ENCODE measurements at places on chromosomes 4 and X.

DNA sequence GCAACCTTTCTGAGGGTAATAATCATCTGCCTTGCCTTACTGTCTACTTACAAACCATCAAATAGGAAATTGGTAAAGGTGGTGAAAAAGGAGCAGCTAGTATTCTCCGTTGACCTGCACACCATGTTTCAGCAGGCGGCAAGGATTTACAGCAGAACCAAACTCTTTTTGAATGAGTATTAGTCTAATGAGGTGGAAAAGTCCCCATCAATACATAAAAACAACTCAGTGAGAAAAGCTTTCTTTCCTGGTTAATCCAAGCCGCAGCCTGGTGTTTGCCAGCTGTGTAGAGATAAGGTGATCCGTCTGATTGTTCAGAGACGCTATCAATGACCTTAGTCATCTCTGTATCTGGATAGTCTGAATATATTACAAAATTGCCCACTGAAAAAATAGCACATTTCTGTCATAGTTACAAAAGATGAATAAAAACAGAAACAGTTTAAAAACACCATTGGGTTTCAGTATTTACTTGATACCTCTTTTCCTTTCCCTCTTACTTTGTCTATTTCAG is 110.4 kb upstream of the TBC1D9 start:
- DNase-seq = no peak

DNA sequence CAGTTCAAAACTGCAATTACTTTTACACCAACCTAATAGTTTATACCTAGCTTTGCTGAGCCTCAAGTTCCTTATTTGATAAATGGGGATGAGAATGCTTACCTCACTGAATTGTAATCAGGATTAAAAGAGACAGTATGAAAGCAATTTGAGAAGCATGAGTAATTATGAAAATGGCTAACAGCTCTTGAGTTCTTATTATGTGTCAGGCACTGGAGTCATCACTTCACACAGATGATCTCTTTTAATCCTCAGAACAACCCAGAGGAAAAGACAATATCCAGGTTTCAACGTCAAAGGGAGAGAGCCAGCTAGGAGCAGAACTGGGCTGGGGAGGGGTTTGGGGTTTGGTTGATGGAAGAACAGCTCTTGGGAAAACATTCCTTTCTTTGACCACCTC is 221.0 kb upstream of the NWD2 start:
- no peak for DNase-seq

DNA sequence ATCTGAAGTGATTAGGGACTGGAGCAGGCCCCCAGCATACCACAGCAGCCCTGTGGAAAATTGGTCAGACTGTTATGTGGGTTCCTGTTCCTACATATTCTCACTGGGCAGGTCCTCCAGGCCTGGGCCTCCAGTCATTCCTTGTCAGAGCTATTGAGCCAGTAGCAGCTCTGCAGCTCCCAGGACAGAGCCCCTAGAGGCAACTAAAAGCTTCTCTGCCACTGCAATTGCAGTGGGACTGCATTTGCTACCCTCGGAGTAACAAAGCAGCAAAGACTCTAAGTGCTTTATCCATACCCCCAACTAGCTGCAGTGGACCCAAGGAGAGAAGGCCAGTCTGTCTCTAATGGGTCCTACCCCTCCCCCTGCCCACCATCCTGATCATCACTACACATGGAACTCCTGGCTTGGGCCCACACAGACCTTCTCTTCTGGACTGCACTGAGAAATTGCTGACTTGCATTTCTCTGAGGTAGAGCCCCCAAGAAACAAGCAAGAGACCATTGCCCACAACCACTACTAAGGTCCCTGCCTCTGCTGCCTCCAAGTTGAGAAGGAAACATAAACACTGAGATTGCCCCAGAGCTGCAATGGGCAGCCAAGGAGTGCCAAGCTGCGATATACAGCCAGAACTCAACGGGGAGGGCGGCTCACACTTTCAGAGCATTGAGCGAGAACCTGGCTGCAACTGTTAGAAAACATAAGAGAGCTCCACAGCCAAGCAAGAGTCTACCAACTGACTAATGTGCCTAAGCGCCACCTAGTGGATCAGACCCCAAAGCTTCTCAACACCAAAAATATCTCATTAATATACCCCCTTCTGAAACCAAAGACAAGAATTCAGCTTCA is 738.7 kb upstream of the NDST4 start:
- peak; percentile 35 for DNase-seq

- no peak for DNase-seq
Measured at GRCh38 chr4:7620086-7620813, 185.5 kb upstream of the PSAPL1 start.

DNA sequence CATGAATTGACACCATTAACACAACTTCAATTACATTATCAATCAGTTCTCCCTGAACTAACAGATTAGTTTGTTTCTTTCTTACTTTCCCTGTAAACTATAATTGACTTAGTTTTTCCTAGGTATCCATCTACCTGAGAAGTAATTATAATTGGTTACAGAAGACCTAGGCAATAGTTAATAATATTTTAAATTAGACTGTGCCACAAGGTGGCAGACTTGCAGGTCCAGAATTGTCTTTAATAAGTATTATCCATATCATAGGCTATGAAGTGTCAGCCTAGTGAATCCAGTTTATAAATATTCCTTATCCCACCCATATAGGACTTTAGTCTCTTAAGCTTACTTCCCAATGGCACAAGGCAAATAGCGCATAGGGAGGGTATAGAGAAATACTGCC is 48.9 kb upstream of the FAM47B start:
- DNase-seq = no peak

DNA sequence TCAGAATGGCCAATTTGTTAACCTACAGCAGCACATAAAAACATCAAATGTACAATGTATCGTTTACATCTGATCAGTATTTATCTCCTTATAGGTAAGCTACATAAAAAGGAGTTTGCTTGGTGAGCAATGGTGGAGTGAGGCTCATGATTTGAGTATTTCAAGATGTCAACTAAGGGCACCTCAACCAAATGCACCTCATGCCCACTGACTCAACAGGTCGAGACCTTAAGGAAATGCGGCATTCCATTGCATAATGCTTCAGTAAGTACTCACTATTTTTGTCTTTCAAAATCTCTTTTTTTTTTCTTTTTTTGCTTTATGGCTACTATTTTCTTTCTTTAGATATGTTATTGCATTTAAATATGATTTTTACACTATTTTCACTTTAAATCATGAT is 181.0 kb upstream of the TLL1 start:
- DNase-seq = no peak

GRCh38 chr4:2887343-2887742 is 43.7 kb downstream of the ADD1 start:
- DNase-seq = no peak

GRCh38 chrX:129825746-129826505 is 17.8 kb downstream of the ZDHHC9 start:
- no peak for DNase-seq

GRCh38 chrX:44314808-44315207 is 28.7 kb downstream of the EFHC2 start:
- no peak for DNase-seq

DNA sequence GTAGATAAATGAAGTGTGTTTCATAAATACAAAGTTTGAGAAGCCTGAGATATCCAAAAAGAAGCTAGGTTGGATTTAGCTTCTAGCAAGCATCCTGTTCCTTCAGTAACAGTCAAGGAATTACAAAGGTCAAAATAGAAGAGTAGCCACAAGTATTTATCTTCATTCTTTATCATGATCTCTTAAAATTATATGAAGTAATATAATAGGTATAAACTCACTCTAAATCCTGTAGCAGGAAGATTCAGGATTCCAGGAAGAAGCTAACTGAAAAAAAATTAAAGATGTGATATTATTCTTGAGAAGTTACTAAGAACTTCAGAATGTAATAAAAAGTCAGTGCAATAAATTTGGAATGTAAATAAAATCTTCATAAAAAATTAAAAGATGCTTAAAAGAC is 31.1 kb upstream of the RXFP1 start:
- DNase-seq = no peak

DNA sequence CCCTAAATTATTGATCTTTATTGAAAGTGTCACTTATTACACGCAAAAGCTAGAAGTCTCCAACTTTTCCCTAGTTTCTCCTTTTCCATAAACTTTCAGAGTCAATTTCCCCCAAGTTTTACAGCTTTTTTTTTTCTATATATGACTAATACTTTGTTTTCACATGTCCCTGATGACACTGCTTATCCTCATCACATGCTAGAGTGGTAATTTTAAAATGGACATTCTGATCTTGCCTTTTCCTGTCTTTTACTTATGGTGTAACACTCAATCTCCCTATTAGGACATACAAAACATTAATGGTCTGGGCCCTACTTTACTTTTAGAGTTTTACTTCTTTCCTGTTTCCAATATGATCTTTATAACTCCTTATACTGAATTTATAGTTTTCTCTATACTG is 112.6 kb downstream of the ANK2 start:
- DNase-seq = no peak

GRCh38 chr4:14701896-14702295 is 300.4 kb upstream of the CPEB2 start:
- DNase-seq = no peak

GRCh38 chr4:105496899-105497298 is 23.0 kb upstream of the PPA2 start:
- no peak for DNase-seq

Data from NCI-H1694 treated with DMSO at 0.1 percent for 48 hours (cell line).